ENCODE measurements at places on chromosomes 12 and 14.

- DNase-seq = no peak
Observed at GRCh38 chr14:44135972-44136371, 371.1 kb downstream of the FSCB start.

GRCh38 chr12:42129595-42130204 lies 15.0 kb downstream of the GXYLT1 start:
- DNase-seq = peak; percentile 41

DNA sequence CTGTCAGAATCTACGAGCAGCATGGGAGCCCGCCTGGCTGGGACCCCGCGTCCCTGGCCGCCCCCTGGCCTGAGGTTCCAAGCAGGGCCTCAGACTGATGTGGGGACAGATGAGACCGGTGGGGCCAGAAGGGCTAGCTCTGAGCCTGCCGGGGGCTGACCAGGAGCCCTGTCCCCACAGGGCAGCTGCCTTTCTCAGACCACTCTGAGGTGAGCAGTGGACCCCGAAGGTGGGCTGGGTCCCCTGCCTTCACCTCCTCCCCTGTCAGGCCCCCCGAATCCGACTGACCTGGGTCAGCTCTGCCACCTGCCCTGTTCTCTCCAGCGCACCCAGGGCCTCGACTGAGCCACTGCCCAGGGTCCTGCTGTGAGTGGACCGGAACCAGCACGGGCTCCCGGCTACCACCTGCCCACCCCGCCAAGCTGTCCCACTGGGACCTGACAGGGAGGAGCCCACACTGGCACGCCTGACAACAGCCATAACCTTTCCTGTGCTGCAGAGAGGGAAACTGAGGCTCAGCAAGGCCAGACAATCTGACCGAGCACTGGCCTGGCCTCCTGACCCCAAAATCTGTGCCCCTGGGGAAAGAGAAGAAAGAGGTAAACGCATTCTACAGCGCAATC lies 29.7 kb upstream of the TMEM179 start:
- no peak for DNase-seq

- no peak for DNase-seq
Observed at GRCh38 chr12:20018406-20018805, 349.9 kb upstream of the PDE3A start.

DNA sequence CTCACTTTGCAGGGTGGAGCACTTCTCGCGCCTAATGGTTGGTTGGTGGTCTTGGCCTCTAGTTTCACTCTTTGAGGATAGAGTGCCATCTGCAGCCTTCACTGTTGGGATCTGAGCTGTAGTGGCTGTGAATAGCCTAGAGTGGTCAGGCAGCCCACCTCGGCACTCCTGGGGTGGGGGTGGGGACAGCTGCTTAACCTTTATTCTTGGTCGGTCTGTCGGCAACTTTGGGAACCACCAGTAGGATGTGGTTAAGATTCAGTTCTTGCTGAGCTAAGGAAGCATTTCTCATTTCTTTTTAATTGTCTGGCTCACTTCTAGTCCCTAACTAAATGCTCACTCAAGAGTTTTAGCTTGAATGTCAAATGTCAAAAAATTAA lies 21.1 kb downstream of the TMBIM6 start:
- no peak for DNase-seq

- no peak for DNase-seq
Observed at GRCh38 chr12:77213319-77213718, 147.9 kb upstream of the E2F7 start.

GRCh38 chr14:99773521-99774497 lies 19.4 kb upstream of the EML1 start:
- DNase-seq = no peak

DNA sequence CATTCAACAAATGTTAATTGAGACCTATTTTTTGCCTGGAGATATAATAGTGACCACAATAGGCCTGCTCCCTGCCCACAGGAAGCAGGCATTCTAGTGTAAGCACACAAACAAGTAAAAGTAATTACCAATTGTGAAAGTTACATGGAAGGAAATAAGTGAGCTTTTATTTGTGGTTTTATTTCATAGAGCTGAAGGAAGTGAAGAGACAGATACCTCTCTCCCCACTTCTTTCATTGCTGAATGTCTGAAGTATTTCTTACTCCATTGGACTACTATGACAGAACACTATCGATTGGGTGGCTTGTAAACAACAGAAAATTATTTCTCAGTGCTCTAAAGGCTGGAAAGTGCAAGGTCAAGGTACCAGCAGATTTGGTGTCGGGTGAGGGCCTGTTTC lies 183.5 kb downstream of the PRKCH start:
- no peak for DNase-seq

DNA sequence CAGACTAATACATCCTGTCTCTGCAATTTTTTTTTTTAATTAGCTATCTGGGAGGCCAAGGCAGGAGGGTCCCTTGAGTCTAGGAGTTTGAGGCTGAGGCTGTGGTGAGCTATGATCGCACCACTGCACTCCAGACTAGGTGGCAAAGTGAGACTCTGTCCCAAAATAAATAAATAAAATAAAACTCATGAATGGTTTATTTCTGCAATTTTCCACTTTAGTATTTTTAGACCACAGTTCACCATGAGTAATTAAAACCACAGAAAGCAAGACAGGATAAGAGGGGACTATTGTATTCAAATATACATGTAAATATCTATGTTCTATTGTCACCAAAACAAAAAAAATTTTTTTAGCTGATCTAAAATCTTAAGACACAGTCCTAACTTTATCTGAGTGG lies 17.8 kb downstream of the TAOK3 start:
- DNase-seq = no peak

DNA sequence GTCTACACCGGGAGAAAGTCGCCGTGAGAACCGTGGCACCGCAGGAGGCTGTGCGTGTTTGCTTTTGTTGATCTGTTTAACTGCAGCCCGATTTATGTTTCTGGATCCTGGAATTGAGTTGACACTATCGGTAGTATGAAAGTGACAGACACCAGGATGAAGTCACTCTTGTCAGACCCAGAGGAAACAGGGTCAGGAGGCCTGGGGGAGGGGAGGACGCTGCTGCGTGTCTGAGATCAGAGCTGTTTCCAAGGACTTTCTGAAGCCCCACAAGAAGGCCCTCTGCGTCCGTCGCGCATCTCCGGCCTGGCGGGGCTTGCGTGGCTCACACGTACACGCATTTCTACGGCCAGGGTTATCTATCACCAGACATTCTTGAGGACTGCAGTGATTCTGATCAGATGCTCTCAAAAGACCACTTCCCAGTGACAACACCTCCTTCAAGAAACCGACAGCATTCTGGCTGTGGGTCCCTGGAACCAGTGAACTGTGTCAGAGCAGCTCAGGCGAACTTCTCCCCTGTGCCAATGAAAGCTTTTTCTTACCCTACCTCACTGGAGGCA lies 263.4 kb downstream of the ADGRD1 start:
- no peak for DNase-seq

DNA sequence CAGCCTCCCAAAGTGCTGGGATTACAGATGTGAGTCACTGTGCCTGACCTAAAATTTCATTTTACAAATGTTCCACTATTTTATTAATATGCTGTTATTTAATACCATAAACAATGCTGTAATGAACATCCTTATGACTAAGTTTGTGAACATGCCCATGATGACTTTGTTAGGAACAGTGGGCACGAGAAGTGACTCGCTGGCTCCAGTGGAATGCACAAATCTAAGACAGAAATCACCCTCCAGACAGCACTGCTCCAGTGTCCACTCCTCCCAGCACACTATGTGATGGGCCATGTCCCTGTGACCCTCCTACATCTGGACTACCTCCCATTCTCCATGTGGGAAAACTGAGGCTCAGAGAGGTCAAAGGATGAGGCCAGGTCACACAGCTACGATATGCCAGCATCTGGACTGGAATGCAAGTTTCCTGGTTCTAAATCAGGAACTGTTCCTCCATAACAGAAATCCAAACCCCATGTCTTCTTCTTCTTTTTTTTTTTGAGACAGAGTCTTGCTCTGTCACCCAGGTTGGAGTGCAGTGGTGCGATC lies 57.9 kb downstream of the GPR68 start:
- DNase-seq = no peak

GRCh38 chr12:127306604-127307215 lies 960.3 kb upstream of the TMEM132C start:
- DNase-seq = no peak

GRCh38 chr12:119679081-119679480 lies 11.1 kb downstream of the PRKAB1 start:
- DNase-seq = no peak

DNA sequence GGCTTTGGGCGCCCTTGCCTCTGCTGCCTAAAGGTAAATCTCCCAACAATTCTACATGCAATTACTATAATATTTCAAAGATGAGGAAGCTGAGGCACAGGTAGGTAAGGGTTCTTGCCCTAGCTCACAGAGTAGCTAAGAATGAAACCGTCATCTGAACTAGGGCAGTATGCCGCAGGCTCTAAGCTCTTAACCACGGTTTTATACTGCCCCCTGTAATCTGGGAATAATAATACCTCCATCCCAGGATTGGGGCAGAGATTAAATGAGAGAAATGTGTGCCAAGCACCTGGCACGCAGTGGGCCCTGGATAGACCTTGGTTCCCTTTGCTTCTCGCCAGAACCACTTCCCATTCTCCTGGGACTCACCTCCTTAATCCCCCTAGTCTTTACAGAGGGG lies 1.5 kb upstream of the HRK start:
- DNase-seq = no peak

DNA sequence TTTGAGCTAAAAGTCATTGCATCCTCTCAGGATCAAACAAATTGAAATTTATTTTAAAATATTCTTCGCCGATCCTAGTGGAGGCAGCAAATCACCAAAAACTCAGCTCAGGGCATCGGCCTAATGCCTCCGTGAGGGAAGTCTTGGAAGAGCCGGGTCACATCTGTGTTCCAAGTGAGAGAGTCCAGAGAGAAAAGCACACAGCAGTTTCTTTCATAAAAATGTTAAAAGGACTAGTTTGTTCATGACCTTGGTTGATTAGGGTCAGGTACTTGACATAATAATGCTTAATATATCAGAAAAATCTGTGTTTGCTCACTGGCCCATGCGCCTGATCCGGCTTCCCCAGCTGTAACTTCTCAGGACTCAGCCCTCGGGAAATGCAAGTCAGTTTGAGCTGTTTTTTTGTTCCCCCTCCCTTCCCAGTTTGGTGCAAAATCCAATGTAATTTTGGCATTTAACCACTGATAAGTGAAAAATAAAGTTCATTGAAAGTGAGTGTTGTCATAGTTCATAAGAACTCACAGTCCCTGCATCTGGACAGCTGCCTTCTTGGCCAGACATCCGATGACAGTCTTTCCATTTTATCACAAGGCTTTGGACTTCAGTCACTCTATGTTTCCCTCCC lies 161.7 kb downstream of the CAND1 start:
- no peak for DNase-seq

DNA sequence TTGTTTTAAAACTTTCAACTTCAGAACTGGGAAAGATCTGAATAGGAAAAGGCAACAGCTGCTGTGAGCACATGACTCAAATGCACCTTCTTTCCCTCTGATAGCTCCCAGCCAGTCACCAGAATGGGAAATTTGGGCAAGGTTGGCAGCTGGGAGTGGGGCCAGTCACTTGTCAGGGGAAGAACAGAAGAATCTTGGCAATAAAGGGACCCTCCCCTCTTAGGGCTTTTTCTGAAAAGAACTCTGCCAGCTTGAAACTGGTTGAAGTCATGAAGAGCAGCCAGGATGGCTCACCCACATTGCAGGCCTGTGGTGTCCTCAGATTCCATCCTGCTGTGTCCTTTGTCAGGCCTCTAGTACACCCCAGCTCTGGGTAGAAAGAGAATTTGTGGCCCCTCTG lies 10.3 kb upstream of the RIC8B start:
- no peak for DNase-seq

DNA sequence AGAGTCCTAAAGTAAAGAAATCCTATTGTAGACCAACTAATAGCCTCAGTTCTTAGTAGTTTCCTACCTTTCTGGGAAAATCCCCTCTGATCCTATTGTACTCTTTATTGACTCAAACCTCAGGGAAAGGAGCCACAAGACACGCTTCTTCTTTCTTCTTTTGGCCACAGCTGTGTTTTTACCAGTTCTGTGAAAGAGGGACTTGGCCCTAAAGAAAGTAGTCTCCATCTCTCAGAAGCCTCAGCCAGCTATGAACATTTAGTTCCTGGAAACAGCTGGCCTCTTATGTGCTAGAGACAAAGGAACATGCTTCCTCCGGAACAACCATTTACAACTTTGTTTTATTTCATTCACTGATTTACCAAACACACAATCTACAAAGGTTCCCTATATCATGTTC lies 66.1 kb upstream of the ARID2 start:
- DNase-seq = no peak

GRCh38 chr12:47789712-47790489 lies 16.9 kb downstream of the SLC48A1 start:
- DNase-seq = no peak

Measured in CD4-positive, alpha-beta T cell treated with Interleukin-15 for 4 hours (primary cell).